Fibroblast of skin of right biceps (primary cell): ENCODE measurements at places on chromosomes 16 and 17.

- DNase-seq, result no peak
Observed at GRCh38 chr17:47841488-47842291, 617 bp upstream of the SCRN2 start.

DNA sequence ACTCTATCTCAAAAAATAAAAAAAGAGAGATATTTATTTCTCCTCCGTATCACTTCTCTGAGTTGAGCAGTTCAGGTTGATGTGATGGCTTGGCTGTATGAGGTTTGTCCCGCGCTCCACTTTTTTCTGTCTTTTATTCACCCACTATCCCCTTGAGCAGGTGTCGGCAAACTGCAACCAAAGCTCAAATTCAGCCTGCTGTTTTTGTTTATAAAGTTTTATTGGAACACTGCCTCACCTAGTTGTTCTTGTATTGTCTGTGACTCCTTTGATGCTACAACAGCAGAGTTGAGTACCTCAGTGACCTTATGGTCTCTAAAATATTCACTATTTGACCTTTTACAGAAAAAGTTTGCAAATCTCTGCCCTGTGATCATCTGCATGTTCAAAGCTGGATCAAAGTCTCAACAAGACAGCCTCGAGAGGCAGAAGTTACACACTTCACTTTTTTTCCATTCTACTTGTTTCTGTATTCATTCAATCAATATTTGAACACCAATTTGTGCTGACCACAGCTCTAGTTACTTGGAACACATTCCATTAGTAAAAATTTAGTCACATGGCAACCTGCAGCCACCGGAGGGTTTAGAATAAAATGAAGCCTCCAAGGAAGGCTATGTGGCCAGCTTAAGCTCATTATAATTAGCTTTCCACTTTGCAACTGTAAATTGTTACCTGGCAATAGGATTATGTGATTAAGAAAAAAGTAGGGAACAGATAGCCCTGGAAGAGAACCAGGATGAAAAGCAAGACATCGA, 945.8 kb downstream of the KCNJ2 start:
- no peak for DNase-seq

DNA sequence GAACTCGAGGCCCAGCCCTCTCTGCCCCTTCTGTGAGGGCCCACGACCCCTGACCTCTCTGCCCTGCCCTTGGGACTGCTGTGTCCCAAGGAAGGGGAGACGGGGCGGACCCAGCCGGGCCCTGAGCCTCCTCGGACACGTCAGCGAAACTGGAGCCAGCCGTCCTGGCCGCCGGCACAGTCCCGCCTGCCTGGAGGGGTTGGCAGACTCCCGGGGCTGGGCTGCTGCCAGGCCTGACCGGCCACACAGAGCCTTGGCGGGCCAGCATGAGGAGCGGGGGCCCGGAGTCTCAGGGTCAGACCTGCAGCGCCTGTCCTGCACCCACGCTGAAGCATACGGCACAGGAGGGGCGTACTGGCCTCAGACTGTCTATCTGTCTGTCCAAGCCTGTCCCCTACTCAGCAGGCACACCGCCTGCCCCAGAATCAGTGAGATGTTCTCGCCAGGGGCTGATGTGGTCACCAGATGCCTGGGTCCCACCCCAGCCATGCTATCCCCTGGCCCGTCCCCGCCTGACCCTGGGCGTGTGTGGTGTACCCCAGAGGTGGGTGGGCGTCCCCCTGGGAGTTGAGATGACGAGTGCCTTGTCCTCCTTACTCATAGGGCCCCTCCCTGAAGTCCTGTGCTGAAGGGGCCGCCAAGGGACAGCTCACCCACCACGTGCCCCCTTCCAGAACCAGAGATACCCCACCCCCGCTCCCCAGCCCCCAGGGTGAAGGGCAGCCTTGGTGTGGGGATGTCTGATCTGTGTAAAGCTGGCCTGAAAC, 4.7 kb downstream of the VASN start:
- DNase-seq, result peak; percentile 67

- no peak for DNase-seq
Observed at GRCh38 chr16:77977339-77977738, 45.0 kb upstream of the CLEC3A start.

DNA sequence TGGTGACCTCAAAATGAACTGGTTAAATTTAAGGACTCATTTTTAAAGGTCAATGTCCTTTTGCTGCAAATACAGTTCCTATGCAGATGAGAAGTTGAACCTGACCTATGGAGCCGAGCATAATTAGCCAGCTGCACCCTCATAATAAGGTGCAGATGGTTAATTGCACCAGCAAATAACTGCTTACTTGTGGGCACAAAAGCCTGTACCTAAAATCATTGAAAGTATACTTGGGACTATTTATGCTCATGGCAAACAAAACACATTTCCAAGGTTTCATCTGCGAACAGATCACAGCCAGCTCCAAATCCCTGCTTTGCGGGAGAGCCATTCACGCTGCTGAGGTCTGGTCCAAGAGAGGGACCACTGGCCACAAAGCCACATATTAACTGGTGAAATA, 13.0 kb downstream of the HYDIN start:
- no peak for DNase-seq
